ENCODE measurements at places on chromosomes 3 and 15.

DNA sequence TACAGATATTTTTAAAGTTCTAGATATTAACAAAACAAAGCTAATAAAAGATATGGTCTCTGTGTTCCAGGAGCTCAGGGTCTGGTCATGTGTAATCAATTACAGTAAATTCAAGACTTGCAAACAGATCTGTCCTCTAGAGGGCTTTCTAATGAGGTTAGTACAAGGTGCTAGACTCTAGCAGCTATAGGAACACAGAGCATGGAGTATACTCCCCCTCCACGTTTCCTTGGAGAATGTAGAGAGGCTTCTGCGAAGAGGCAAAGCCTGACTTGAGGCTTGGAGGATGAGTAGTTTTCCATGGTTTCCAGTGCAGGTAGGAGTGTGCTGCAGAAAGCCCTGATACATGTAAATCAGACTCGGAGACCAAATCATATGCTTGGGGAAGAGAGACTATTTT is 32.7 kb upstream of the DLG1 start:
- DNase-seq, result no peak

- DNase-seq, result no peak
Measured at GRCh38 chr15:41981371-41982132, 9.2 kb upstream of the EHD4 start.

DNA sequence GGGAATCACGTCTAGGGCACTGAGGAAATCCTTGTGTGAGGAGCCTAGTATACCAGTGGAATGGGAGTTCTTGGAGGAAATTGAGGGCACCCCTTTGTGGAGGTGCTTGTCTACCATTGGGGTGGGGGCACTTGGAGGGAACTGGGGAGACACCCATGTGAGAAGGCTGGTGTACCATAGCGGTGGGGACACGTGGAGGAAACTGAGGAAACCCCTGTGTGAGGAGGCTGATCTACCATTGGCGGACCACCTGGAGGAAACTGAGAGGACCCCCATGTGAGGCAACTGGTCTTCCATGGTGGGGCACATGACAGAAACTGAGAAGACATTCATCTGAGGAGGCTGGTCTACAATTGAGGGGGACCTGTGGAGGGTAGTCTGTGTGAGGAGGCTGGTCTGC is 164.5 kb downstream of the FBLN2 start:
- DNase-seq, result no peak

DNA sequence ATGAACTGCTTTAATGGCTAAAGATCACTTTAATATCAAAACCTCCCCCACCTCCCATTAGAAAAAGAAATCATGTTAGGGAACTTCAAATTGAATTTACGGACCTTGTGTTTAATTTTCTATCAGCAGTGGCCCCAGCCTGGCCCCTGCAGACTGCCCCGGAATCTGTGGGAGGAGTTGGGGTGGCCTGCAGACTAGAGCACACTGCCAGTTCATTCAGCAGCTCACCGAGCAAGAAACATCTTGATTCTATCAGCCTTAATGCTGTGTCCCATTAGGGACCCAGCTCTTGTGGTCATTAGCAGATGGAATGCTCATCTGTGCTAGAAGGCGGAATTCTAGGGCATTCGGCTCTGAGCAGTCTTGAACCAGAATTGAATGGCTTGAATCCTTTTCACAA is 54.2 kb downstream of the FLNB start:
- DNase-seq, result no peak

DNA sequence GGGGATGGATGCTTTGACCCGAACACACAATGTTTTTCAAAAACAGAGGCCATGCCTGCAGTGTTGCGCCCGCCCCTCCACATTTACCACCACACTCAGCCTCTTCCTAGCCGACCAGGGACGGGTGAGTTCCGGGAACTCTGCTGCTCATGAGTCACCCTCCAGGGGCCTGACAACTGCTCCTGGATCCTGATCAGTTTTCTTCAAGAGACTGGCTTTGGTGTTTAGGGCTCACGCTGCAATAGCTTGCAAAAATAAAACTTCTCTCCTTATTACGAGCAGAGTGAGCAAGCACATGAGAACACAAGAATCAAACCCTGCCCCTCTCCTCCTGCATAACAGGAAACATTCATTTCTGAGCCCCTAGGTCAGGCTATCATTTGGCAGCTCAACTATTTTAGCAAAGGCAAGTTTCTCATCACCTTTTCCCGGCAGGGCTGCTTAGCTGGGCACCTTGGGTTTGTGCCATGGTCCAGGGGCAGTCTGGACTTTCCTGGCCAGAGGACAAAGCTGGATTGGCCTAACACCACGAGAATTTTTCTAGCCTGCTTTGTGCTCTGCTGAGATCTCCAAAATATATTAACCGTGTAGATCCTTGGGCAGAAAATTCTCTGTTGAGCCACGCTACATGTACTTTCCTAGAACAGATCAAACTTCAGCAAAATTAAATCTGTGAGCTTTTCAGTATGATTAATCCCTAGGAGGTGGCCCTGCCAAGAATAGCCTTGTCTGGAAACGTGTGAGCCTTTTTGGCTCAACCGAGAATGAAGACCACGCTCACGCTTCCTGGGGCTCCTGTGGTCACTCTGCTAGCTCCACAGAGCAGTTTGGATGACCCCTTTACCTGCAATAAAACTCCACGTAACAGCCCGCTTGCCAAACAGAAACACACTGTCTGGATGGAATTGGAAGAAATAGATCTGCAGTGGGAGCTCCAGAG is 52.7 kb upstream of the SPATA12 start:
- no peak for DNase-seq

- DNase-seq, result no peak
Measured at GRCh38 chr3:175356899-175357324, 497.8 kb downstream of the NAALADL2 start.

DNA sequence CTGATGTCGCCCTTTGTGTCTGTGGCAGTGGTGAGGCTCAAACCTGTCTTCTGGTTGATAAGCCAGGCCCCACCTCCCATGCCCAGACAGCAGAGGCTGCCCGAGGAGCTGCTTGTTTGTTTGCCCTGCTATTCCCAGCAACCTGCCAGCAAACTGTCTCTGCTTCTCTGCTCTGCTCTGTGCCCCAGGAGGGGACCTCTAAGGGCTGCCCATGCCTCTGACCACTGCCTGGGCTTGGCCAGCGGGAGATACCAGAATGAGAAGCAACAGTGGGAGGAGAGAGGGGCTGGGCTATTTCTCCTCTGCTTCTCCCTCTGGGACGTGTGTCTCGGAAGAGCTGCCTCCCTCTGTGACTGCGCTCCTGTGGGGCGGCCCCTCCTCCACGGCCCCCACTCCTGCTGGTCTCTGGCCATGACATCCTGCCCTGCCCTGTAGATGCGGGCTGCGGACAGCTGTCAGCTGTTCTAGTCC is 213.1 kb downstream of the RPLP1 start:
- DNase-seq, result no peak

- no peak for DNase-seq
Measured at GRCh38 chr3:53274938-53275605, 19.2 kb upstream of the TKT start.

DNA sequence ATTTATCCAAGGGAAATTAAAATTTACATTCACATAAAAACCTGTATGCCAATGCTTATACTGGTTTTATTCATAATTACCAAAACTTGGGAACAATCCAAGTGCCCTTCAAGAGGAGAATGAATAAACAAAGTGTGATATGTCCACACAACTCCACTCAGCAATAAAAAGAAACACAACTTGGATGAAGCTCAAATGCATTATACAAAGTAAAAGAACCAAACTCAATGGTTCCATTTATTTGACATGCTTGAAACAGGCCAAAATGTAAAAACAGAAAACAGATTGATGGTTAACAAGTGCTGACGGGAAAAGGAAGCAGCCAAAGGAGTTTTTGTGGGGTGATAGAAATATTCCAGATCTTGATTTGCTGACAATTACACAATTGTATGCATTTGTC is 23.5 kb downstream of the OCA2 start:
- DNase-seq, result no peak

GRCh38 chr3:42578054-42578453 is 3.7 kb downstream of the SEC22C start:
- DNase-seq, result no peak

GRCh38 chr15:63274427-63274826 is 3.0 kb upstream of the APH1B start:
- no peak for DNase-seq

DNA sequence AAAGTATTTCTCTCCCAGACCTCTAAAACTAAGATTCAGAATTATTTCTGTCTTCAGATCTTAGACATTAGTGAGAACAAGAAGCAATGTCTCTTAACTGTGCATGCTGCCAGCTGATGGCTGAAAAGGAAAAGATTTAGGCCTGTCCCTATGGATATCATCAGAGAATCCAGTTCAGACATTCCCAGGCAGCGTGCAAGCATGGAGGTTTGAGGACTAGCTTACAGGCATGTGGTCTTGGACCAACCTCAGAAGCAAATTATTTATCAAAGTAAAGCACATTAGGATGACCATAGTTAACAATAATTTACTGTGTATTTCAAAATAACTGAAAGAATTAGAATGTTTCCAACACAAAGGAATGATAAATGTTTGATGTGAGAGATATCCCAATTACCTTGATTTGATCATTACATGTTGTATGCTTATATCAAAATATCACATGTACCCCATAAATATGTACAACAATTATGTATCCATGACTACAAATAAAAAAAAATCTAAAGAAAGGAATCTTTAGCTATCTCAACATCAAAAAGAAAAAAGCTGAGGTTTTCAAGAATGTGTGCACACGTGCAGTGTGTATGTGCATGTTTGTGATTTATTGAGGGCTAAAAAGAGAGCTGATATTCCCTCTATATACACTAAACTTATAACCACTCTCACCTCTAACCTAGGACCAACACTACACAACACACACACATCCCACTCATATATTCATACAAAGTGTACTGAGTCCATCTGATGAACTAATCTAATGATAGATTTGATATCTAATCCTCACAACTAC is 108.9 kb upstream of the THBS1 start:
- DNase-seq, result no peak

DNA sequence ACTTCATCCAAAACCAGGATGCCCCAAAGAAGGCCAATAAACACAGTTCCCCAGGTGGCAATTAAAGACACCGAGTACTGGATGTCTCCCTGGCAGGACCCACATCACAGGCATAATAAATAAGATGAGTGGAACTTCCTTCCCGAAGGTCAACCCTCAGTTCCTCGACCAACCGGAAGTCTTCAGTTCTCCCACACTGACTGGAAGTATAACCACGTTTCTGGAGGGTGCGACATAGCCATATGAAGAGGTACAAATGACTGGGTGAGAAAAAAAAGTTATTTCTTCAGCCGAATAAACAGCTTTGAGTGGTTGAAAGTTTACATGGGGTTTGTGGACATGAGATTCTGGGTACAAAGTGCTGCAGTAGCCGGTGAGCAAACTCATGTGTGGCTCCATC is 34.6 kb upstream of the MUC13 start:
- DNase-seq, result no peak

GRCh38 chr15:41928100-41928499 is 34.2 kb upstream of the SPTBN5 start:
- DNase-seq, result no peak

DNA sequence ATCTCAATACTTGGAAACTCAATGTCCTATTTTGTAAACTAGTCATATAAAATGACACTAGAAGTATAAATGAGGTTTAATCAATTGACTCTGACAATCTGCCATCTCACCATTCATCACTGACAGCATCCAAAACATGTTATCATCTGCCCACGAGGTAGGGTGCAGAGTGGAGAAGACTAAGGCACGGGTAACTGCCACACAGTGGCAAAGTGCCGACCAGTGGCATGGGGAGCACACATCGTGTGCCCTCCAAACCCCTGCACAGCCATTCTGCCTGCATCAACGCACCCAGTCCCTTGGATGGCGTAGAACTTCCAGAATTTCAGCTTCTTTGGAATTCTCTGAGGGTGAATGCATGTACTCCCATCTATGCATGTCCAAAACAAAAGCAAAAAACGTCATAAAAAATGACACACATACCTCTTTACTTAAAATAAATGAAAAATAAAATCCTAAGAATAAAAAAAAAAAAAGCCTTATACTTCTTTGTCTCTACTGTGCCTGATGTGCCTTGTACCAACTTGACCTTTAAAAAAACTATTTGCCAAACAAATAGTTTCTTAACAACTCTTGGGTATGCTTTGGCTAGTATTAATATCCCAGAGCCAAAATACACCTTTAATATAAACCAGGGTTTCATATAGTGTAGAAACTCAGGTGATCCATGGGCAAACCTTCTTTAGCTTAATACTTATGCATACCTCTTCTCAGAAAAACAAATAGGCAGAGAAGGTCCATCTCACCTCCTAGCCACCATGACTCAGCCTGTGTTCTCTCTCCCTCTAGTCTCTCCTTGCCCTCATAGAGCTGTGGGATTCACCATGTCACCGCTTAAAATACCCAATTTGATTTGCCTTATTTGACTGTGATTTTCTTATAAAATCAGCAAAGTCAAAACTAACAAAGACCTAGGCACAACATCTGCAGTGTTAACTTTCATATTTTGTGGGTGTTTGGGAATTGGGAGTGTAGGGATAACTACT is 12.7 kb downstream of the CPOX start:
- no peak for DNase-seq

DNA sequence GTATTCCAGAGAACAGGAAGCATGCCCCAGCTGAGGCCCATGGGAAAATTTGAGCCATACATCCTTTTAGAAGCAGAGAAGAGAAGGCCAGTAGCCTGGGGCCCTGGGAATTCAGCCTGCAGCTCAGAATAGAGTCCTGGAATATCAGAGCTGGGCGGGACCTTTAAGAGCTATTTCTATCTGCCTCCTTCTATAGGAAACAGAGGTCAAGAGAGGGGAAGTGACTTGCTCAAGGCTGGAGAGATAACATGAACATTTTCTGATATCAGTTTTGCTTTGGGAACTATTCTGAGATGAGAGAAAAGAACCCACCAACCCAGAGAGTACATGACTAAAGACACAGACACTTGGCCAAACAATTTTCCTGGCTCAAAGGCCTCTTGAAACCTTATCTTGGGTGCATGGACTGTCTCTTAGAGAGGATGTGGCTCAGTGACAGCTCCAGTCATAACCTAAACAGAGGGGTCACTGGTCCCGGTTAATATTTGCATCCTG is 26.0 kb downstream of the MASP1 start:
- DNase-seq, result no peak

GRCh38 chr15:70379938-70380883 is 282.5 kb upstream of the TLE3 start:
- DNase-seq, result no peak

DNA sequence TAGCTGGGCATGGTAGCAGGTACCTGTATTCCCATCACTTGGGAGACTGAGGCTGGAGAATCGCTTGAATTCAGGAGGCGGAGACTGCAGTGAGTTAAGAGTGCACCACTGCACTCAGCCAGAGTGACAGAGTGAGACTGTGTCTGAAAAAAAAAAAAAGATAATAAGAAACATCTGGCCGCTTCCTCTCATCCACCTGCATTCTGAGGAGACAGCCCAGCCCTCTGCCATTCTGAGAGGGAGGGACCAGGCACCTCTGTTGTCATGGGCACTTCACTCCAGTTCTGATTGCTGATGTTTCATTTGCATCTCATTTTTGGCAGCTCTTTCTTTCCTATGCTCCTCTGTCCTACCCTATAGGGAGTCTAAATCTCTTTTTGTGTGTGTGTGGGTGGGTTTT is 36.4 kb upstream of the GSK3B start:
- no peak for DNase-seq

DNA sequence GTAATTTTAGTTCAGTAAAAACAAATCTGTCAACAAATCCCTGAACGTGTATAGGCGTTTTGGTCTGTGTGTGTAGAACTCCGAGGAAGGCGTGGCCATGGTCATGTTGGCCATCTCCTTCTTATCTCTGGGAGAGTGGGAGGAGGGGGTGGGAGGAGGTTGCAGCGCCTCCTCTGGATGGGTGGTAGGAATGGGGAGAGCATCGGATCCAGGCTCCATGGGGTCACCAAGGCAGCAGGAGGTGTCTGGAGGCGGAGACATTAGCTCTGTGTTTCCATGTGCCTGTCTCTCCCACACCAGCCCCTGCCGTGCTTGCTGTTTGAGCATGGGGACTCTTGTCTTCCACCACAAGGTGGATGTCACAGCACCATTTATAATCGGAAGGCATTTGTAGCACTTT is 34.5 kb upstream of the TRPM1 start:
- no peak for DNase-seq

Data from NK-92 treated with Interleukin-12 subunit alpha and Interleukin-12 subunit beta, amount 100 ng/mL, for 24 hours (cell line).